Progenitor cell of endocrine pancreas (in vitro differentiated cells): ENCODE measurements at places on chromosomes 2 and 18.

DNA sequence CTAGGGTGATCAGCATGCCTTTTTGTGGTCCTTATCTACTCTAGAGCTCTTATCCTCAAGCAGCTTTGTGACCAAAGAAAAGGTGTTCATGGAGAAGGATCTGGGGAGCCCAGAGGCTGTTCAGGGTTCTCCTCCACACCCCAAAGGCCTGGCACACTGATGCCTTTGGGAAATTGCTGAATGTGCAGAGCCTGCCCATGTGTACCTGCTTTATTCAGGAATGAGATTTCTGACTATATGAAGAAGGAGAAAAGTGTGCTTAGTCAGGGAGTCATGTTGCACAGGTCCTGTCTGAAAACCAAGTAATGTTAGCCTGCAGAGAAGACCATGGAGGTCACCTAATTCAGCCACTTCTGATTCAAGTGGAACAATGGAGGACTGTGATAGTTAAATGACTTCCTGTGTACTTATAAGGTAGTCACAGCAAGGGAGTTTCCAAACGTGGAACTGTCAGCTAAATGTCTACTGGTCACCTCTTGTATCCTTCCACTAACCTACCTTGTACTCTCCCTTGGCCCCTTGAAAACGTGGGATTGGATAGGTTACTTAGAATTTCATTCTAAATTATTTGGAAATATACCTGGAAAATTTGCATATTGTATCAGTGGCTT lies 81.3 kb downstream of the LIMS1 start:
- no peak for DNase-seq

GRCh38 chr18:76503649-76504386 lies 8.8 kb upstream of the ZNF516 start:
- DNase-seq = no peak

DNA sequence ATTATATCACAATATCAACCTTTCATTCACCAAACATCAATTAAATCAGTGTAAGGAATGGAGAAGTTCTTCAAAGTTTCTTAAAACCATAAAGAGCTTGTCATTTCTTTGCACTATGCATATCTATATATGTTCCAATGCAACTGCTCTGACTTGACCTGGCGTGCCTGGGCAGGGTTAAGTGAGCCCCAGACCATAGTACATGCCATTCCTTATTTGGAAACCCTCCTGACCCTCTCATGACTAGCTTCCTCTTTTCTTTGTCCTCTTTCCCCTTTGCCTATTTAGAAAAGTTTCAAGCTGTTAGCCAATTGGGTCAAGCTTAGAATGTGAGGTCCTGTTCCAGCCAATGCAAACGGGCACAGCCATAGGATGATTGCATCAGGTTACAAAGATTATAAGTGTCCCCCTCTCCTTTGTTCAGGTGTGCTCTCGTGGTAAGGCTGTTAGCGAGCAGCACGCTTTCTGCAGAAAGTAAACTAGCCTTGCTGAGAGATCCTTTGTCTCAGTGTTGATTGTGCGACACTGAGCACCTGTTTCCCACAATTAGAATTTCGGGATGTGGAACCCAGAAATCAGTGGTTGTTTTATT lies 78.2 kb upstream of the UXS1 start:
- no peak for DNase-seq

DNA sequence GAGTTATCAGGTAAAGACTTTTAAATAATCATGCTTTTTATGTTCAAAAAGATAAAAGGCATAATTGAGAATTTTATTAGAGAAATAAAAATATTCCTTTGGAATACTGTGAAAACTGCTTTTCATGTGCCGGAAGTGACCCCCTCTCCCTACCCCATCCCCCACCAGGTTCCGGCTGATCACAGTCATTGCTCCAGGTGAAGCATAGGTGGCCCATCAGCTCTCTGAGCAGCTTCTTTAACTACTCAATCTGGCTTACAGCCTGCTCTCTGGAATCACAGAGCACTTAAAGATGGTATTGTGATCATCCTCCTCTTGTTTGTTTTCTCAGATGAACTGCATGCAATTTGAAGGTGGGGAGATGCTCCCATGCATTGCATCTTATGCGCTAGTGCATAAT lies 257.7 kb downstream of the EN1 start:
- DNase-seq = no peak

GRCh38 chr18:52152036-52152435 lies 188.0 kb upstream of the DCC start:
- no peak for DNase-seq

GRCh38 chr2:240377366-240377765 lies 58.1 kb upstream of the GPC1 start:
- no peak for DNase-seq

DNA sequence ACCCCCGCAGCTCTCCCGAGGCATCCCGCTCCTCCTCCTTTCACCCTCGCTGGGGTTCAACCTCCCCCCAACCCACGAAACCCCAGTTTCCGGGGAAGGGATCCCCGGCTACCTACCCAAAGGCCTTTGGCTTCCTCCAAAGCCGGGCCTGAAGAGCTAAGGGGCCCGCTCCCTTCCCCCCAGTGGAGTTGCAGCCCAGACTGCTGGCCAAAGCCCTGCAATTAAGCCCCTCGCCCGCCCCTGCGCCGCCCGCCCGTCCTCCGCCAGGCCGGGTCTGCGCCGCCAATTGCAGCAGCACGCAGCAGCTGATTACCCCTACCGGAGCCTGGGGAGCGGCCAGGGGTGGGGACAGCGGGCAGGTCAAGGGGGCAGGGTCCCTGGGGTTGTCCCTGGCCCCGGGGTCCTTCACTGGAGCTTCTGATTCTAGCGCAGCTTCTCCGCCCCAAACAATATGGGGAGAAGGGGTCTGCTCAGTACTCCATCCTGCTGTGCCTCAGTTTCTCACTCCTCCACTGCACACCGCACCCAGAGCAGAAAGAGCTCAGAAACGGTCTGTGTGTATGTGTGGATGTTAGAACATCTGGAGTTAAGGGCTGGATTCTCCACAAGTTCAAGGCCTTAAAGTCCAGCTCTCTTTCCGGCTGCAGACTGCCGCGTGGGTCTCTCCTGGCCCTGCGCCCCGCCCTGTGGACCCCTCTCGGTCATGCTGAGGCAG lies 16.9 kb downstream of the WNT10A start:
- DNase-seq = no peak

DNA sequence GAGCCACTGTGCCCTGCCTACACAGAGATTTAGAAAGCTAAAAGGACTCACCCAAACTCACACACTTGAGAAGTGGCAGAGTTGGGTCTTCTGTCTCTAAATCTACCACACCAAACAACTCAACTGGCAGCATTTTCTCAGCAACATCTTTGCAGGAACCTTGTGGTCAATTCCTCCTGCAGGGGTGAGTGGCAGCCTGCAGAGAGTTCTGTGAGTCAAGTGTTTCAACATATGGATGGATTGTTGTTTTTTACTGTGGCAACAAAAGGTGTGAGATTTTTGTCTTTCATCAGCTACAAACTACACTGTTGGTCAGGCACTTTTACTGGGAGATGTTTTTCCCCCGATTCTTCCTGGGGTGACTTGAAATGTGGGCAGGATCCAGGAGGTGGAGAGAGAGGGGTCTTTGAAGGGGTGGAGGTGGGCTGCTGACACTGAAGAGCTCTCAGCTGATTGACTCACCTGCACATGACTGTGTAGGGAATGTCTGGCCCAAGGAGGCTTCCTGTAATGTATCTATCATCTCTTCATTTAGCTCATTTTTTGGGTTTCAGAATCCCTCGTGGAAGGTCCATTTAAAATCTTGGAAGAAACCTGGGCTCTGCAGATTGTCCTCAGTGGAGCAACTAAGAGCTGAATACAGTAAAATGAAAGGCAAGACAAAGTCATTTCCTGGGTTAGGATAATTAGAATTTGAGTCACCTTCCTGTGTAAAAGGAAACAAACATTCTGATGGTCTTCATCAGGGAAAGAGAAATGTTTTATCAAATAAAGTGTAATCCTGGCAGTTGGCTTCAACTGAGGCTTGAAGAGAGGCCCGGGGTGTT lies 98.6 kb downstream of the MSH2 start:
- DNase-seq = no peak

DNA sequence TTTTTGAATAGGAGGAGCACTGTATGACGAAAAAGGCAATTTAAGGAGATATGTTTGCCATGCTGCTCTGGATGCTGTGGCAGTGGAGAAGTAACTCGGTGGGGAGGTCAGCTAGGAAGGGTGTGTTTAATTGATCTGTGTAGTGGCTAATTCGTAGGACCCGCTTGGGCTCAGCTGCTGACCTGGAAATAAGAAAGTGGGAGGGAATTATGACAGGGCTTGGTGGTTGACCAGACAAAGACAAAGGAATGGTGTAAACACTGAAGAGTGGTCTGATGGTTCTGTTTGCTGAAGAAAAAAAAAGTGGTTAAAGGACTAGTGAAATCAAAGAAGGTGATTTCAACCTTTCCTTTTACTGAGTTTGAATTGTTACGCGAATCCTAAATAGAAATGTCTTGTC lies 146.0 kb downstream of the MAP4K4 start:
- no peak for DNase-seq

DNA sequence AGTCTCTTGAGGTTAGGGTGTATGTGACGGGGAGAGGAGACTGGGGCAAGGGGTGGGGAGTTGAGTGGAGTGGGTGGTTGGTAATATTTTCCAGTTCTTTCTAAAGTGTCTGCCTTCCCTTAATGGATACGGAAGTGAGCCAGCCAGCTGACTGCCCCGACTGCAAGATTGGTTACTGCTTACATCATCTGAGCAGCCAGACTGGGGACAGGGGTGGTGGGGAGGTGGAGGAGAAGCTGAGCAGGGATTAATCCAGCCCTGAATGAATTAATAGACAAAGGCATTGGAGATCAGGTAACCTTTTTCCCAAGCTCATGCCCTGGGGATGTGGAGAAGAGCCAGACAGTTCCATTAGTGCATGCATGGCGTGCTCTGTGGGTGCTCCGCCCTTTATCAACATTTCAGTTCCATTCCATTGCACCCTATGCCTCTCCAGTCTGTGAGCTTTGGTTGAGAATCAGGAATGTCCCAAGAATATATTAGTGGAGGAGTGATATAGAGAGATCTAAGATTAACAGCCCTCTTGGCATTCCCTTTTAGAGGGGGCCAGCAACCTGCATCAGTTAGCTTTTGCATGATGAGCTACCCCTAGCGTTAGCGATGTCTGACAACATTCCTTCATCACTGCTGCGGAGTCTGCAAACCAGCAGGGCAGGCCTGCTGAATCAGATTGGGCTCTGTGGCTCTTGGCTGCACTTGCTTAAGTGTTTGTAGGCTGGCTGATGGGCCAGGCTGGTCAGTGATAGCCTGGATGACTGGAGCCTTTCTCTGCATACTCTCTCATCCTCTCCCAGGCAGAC lies 67.4 kb downstream of the TNP1 start:
- DNase-seq = no peak

DNA sequence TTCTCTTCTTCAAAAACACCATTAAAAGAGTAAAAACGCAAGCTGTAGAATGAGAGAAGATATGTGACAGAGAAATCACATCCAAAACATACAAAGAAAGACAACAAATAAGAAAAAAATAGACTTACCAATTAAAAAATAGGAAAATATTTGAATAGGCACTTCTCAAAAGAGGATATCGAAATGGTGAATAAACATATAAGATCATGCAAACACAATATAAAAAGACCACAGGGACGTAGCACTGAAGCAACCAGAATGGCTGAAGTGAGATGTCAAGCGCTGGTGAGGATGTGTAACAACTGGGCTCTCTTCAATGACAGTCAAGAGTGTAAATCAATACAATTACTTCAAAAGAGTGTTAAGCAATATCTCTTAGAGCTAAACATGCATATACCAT lies 202.3 kb downstream of the ZBTB7C start:
- DNase-seq = no peak

DNA sequence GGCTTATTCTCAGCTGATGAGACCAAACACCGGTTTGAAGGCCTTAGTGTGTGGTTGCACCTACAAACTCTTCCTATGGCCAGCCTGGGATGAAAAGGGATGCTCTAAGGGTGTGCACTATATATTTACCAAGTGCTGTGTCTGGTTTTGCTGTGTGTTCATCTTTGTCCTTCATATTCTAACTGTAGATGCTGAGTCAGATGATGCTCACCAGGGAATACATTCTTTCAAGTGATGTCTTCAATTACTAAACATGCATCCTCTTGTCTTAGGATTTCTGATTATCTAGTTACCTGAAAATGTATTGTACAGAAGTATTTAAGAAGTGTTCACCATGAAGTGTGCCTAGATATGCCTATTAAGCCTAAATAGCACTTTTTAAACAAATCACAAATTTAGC lies 1111.6 kb upstream of the ZEB2 start:
- DNase-seq = no peak

DNA sequence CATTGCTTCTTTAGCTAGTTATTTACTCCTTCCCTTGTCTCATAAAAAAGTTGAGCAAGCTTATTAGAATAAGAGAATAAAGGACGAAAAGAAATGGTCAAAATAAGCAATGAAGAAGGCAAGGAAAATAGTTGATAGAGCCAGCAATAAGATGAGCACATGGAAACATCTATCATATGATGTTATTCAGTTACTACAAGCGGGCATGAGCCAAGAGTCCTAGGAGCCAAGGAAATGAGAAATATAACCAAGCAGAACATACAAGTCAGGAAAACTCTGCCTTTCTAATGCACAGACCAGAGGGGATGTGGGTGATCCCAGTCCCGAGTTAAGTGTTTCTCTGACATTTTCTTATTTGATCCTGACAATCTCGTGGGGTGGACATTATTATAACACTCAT lies 33.9 kb downstream of the INO80C start:
- DNase-seq = no peak

- DNase-seq = no peak
These were observed 115.5 kb upstream of the ITGA6 start for GRCh38 chr2:172311921-172312345.

DNA sequence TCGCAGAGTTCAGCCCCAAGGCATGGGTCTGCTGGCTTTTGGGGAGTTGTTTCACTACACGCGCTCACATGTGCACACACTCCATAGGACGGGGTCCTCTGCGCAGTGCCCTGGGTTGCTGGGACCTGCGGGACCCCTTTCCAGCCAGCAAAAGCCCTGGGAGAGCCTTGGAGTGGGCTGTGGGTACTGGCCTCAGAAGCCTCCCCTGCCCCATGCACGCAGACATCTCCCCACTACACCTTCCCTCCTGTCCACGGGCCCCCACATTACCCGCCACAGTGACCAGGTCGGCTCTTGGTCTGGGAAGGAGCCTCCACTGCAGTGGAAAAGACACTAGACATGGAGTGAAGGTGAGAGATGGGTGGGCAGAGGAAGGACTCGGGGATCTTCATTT lies 48.5 kb downstream of the FAM168B start:
- no peak for DNase-seq

DNA sequence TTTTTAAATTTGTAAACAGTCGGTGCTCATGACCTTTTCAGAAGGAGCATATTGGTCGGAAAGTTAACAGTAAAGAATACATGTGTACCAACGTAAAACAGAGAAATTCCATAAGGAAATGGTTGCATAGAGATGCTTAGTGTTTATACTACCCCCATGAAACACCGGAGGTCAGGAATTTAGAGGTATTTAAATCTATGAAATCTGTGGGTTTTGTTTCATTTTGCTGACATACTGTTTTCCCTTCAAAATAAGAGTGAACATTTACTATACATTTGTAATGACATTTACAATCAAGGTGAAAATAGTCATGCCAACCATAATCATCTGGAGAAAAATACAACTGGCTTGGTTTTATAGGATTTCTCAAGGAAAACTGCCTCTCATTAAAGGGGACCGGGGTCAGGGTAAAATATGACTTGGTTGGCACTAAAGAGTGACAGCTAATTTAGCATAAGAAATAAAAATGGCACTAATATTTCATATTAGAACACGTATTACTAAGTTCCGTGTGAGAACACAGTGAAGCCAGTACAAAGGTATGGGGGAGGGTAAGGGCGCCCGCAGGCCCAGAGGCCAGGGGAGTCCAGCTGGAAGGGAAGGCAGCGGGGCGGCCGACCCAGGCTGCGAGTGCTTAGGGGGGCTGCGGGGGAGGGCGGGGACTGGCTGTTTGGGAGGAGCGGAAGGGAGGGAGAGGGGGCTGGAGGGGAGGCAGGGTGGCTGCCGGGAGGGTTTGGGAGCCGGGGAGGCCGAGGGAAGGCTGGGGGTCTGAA lies 1.1 kb upstream of the RNU4ATAC start:
- no peak for DNase-seq
